ENCODE measurements at places on chromosomes 12 and 14. TPM values are rescaled to one million over a fixed set of nuclear protein-coding genes. Genes with fewer than 3 reads are reported as not detected.

RBM19 gene
- total RNA-seq: 89.8 TPM

AHNAK2 gene
- not detected for total RNA-seq

- DNase-seq: no peak
Measured at GRCh38 chr12:69073035-69073434, 140.1 kb upstream of the CPM start.

DNA sequence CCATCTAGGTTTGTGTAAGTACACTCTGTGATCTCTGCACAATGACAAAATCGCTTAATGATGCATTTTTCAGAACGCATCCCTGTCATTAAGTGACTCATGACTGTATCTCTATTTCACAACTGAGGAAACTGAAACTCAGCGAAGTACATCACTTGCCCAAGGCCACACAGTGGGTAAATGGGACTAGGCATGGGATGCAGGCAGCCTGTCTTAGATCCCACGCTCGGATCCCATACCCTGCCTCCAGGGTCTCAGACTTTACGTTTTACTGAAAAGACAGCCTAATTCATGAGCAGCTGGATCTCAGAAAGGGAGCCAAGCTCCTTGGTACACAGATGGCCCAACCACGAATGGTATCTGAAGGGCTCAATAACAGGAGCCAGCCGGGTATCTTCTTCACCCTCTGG is 2.4 kb upstream of the MLEC start:
- DNase-seq: no peak

DNA sequence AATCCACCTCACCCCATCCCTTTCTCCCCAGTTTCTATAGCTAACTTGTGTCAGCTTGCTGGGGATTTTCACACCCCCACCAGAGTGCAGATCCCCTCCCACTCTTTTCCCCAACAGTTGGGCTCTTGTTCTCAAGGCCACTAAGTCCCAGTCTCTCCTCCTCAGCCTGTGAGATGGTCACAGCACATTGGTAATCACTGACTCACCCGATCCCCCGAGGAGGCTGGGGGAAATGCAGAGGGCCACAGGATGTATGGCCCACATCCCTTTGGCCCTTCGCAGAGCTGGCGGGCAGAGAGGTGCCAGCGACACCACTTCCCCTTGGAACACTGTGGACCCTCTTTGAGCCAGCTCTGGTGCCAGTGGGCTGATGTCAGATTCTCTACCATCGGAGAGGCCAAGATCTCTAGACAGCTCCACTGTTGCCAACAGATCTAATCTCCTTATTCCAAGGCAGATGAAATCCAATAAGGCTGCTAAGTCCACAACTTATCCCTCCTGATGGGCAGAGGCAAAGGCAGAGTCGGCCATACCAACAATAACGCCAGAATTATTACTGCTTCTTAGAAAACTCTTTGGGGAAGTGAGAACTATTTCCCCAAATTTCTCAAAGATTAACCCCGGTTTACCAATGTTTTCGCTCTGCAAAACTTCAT is 1.6 kb downstream of the FMNL3 start:
- DNase-seq: peak; percentile 48

DNA sequence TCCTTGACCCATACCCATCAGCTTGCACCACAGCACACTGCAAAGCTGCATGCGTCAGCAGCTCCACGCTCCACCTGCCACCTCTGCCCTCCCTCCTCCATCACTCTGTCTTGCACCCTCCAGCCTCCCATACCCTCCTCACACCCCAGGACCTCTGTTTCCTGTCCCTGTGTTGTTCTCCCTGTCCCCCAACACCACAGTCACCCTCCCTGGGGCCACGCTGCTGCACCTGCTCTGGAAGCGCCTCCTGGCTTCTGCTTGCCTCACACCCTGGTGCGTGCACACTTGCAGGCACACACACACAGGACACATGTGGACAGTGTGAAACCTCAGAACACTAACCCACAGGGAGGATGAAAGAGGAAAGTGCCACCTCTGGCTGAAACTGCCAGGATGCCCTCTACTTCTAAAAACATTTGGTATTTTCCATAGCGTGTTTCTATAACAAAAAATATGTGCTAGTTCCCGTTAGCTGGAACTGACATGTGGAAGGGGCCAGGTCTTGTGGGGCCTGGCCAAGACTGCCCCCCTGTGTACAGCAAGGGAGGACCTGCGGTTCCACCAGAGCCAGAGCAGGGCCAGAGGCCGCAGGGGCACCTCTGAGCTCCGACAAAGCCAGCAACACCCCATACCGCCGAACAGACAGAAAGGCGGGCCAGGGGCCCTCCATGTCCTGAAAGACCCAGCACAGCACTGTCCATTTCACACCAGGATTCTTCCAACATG is 10.0 kb downstream of the BRF1 start:
- DNase-seq: no peak

DNA sequence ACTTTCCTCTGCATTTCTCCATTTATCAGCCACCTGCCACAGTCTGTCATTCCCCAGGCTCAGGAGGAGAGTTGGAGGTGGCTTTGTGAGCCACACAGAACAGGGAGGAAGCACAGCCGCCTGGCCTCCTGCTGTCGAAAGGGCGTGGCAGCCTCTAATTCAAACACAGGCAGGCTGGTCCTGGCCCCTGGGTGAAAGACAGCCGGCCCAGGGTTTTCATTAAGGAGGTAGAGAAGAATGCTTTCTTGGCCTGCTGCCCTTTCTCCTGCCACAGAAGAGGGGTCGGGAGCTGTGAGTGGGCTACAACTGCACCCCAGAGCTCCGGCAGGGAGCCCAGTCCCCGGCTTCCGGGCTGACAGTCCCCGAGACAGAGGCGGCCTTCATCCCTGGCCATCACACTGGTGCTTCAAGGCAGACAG is 108.6 kb upstream of the FZD10 start:
- DNase-seq: no peak

GRCh38 chr12:120264904-120265472 is 542 bp downstream of the PXN start:
- no peak for DNase-seq

TEX22 gene
- 0.56 TPM for total RNA-seq

GPR84 gene
- total RNA-seq: 1.2 TPM

GRCh38 chr12:12800406-12801180 is 12.6 kb upstream of the DDX47 start:
- no peak for DNase-seq

RDH16 gene
- 0.12 TPM for total RNA-seq

CDK2 gene
- total RNA-seq: 111 TPM

DNA sequence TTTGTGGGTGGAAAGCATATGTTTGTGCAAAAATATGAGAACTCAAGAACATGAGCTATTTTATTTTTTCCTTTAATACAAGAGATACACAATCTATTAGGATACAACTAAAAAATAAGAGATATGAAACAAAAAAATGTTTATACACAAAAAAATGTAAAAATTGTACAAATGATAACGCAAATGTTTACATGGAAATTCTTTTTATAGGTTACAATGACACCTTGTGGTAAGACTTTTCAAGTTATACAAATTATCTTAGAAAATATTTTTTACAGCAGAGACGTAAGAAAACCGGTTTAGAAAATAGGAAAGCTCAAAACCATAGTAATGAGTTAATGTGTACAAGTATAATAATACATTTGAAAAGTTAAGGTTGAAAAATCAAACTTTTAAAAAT is 25.5 kb downstream of the CEP83 start:
- no peak for DNase-seq

GLT1D1 gene
- total RNA-seq: 0.30 TPM

- no peak for DNase-seq
Measured at GRCh38 chr14:89787525-89787924, 167.0 kb downstream of the EFCAB11 start.

DNA sequence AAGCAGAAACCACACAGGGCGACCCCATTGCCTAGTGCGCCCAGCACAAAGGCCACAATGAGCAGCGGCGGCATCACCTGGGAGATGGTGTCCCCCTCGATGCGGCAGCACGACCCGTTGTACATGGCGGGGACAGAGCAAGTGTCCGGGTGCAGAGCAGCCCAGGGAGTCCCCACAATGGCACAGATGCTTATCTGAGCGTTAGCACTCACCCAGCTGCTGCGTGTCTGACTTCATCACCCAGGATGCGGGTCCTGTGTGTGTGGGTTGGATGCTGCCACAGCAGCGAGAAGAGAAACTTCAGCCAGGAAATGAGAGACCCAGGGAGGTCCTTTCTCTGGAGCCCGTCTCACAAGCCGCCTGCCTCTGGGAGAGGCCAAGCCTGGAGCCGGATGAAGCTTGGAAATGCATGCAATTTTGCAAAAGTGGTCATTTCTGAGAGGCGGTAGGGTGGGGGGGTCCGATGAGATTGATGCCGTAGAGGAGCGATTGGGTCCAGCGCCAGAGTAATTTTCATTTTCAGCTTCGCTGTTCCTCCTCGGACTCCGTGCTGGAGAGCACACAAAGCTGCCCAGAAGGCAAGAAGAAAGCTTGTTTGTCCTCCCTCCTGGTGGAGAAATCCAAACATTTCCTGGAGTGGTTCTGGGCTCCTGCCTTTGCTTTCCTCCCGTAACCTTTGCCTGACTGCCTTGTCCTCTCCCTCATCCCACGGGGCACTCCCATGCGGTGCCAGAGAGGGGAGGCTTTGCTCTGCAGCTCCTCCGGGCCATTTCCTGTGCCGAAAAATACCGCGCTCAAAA is at the start of gene HCAR1:
Gene HCAR1 (minus strand): TSS at position 630 of the 800 bp plus-strand sequence. CDS start 505 bp downstream, at position 125.
- peak; percentile 66 for DNase-seq

DNAJC22 gene
- not detected for total RNA-seq

- DNase-seq: no peak
Measured at GRCh38 chr12:51013441-51013840, 12.7 kb downstream of the SLC11A2 start.

IRF9 gene
- 133 TPM for total RNA-seq

DNA sequence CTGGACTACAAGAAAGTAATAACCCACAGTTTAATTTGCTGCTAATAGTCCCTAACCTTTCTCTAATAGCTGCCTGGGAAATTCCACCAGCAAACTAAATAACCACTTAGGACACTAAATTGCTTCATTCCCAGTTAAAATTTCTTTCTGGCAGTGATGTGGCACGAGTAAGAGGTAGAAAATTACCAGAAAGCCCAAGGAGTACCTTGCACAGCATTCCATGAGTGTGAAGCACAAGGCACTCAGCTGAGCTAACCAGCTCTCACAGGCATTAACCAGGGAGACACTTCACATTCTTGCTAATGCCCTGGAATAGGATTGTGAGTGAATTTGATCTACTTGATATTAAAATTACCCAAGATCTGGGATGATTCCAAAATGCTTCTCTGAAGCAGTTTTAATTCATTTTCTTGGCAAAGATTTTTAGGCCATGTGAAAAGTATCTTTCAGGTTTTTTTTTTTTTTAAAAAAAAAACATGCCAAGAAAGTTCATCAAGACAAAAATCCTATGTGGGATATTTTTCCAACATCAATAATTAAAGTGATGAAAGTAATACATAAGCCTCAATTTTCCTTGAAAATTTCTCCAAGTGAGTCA is 29.5 kb downstream of the TSPAN8 start:
- no peak for DNase-seq

FGF6 gene
- not detected for total RNA-seq

- DNase-seq: peak; percentile 39
Measured at GRCh38 chr12:76274420-76275083, 73.7 kb downstream of the BBS10 start.

- no peak for DNase-seq
Measured at GRCh38 chr14:56115334-56115870, 2.8 kb upstream of the PELI2 start.

Data from activated naive CD8-positive, alpha-beta T cell treated with anti-CD3 and anti-CD28 coated beads for 36 hours (primary cell).